ENCODE measurements at places on chromosomes 2 and 18. TPM values are rescaled to one million over a fixed set of nuclear protein-coding genes. Genes with fewer than 3 reads are reported as not detected.

DNA sequence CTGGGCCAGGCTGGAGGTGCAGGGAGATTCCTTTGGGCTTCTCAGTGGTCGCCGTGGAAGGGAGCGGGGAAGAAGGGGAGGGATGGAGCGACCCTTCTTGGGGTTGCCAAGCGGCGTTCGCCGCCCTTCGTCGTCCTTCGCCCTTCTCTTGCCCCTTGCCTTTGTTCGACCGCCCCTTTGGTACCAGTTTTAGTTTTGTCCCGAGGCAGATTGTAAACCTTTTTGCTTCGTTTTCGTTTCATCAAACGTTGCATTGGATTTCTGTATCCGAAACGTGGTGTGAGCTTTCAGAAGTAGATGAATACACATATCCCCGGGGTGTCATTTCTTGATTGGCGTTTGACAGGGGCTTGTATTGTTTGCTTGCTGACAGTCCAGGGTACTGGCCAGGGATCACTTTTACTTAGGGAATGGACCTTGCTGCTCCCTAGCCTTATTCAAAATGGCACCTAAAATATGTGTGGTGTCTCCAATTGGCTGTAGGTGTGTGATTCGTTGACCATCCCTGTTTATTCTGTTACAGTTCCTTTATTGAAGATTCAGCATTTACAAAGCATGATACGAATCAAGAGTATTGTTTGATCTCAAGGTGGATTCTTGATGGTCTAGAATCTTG, 788 bp downstream of the USP14 start:
- DNase-seq = no peak

GPR17 gene
- total RNA-seq = 0.31 TPM

DNA sequence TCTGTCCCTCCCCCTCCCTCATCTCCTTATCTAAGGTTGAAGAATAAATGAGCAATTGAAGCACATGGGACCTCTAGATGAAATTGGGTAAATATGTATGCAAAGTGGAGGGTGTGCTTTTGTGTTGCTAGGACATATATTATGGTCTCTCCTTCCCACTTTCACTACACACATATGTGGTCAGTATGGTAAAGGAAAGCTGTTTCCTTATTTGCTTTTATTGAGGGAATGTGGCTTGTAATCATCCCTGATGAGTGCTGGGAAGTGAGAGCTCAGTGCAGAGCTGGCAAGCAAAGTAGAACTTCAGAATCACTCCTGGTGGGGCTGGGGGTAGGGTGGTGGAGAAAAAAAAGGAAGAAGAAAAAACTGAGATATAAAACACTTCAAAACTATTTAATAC, 189.9 kb upstream of the ATP5MC3 start:
- DNase-seq = no peak

GRCh38 chr2:200674837-200675236, 89.0 kb downstream of the AOX1 start:
- no peak for DNase-seq

GRCh38 chr2:65487404-65487803, 55.0 kb upstream of the SPRED2 start:
- DNase-seq = peak; percentile 45

DNA sequence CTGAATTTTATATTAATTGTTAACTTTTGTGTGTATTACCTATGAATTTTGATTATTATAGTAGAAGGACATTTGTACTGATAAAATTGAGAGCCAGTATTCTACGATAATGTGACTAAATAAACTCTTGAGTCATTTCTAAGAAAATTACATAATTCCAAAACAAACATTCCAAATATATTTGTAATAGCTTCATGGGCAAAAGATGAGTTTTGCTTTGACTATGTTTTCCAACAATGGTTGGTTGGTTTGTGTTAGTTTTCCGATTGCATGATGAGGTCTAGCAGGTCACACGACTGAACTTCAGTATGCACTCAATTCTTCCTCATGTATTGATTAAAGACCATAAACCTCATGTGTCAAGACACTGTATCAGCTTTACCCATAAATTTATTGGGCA, 71.7 kb upstream of the WDR75 start:
- DNase-seq = no peak

GRCh38 chr2:38603402-38604290, 918 bp upstream of the HNRNPLL start:
- peak; percentile 91 for DNase-seq

DNA sequence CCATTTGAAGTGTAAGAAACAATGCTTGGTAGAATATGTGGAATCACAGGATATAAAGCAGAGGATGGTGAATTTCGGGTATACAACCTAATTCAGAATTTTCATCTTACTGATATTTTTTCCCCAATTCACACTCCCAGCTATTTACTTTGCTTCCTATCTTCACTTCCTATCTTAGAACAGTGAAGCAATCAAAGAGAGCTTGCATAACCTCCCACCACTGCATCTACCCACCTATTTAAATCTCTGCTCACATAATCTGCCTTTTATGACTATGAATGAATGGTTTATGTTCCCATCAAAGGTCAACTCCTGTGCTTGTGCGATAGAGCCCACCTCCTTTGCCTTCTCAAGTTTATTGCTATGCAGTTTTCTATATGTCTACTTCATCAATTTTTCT, 3.3 kb downstream of the RMDN2 start:
- no peak for DNase-seq

CROCC2 gene
- not detected for total RNA-seq

TEKT4 gene
- not detected for total RNA-seq
